Osteocyte (in vitro differentiated cells): ENCODE measurements at places on chromosomes 3 and 15. TPM values are rescaled to one million over a fixed set of nuclear protein-coding genes. Genes with fewer than 3 reads are reported as not detected.

GRCh38 chr3:197555281-197556261 is at the start of gene BDH1:
Gene BDH1 (minus strand): TSS chr3:197555968. CDS start chr3:197546443, 9,525 bp downstream.
- peak within 1 kb of the TSS; percentile 83 for H3K4me3 ChIP-seq
- peaks cover 32% of the 10 kb centered on the region for H3K27me3 ChIP-seq
- peak within 1 kb of the TSS; percentile 87 for H3K27ac ChIP-seq
- no peak for DNase-seq

GRCh38 chr15:51229907-51230330 is 108.5 kb downstream of the CYP19A1 start:
- DNase-seq: no peak
- no peaks in the 10 kb centered on the region for H3K27me3 ChIP-seq
- H3K4me3 ChIP-seq: no peak overlapping the region

DNA sequence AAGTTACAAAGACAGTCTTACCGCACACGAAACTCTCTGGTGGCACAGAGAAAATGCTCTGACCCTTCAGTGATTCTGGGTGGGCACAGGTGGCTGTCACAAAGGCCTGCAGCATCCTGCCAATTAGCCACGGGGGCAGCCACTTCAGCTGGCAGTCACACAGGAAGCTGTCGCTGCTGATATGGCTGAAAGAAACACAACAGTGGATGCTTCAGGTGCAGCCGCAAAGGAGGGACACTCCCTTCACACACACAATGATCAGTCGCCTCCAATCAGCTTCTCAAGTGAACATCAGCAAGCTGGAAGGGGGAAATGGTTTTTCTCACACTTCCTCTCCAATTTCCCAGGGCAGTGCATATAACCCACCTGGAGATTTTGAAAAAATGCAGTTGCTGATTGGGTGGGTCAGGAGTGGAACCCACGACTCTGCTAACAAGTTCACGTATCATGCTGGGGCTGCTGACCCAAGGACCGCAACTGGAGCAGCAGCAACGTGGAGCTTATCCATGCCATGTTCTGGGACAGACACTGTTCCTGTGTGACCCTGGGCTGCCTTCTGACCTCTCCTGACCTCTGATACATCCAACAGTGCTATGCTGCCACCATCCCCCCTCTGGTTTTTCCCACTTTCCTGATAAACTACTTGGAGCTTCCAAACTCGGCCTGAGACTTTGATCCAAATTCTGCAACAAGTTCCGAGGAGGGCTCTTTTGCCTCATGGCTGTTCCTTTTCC is 106.6 kb downstream of the LRIG1 start:
- no peak for DNase-seq
- peak overlapping the region; percentile 91 for H3K27ac ChIP-seq
- H3K36me3 ChIP-seq: peaks cover 55% of the 10 kb centered on the region
- H3K4me1 ChIP-seq: peaks cover 63% of the 10 kb centered on the region

DNA sequence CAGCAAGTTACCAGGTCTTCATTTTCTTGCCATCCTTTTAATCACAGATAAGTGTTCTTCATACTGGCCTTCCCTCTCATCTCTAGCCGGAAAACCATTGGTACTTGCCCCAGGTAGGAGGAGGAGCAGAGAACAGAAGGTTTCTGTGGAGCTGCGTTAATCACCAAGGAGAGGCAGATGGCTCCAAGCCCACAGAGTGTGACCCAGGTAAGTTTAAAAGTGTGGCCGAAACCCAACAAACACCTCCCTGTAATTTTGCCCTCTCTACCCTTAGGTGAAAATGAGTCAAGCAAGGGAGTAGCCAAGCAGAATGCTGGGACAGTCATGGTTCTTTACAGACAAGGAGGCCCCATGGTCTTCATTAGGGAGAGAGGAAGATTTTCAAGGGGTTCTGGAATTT is 37.3 kb downstream of the NFKBIZ start:
- H3K36me3 ChIP-seq: no peaks in the 10 kb centered on the region
- DNase-seq: no peak
- H3K27ac ChIP-seq: no peak overlapping the region
- no peak overlapping the region for H3K4me3 ChIP-seq
- no peaks in the 10 kb centered on the region for H3K4me1 ChIP-seq
- H3K27me3 ChIP-seq: no peaks in the 10 kb centered on the region

GRCh38 chr15:70376929-70377691 is 279.4 kb upstream of the TLE3 start:
- H3K4me3 ChIP-seq: peak overlapping the region; percentile 19
- H3K4me1 ChIP-seq: peaks cover 18% of the 10 kb centered on the region

GRCh38 chr15:80563372-80563997 is 131.6 kb upstream of the ABHD17C start:
- no peaks in the 10 kb centered on the region for H3K27me3 ChIP-seq
- H3K4me3 ChIP-seq: peak overlapping the region; percentile 38
- peaks cover 63% of the 10 kb centered on the region for H3K4me1 ChIP-seq
- peaks cover 50% of the 10 kb centered on the region for H3K36me3 ChIP-seq
- DNase-seq: peak; percentile 64
- H3K27ac ChIP-seq: peak overlapping the region; percentile 0

GRCh38 chr3:195769551-195769950 is 42.2 kb downstream of the MUC4 start:
- no peak overlapping the region for H3K4me3 ChIP-seq
- H3K27ac ChIP-seq: no peak overlapping the region
- no peaks in the 10 kb centered on the region for H3K27me3 ChIP-seq
- no peak for DNase-seq
- no peaks in the 10 kb centered on the region for H3K36me3 ChIP-seq
- no peaks in the 10 kb centered on the region for H3K4me1 ChIP-seq

DNA sequence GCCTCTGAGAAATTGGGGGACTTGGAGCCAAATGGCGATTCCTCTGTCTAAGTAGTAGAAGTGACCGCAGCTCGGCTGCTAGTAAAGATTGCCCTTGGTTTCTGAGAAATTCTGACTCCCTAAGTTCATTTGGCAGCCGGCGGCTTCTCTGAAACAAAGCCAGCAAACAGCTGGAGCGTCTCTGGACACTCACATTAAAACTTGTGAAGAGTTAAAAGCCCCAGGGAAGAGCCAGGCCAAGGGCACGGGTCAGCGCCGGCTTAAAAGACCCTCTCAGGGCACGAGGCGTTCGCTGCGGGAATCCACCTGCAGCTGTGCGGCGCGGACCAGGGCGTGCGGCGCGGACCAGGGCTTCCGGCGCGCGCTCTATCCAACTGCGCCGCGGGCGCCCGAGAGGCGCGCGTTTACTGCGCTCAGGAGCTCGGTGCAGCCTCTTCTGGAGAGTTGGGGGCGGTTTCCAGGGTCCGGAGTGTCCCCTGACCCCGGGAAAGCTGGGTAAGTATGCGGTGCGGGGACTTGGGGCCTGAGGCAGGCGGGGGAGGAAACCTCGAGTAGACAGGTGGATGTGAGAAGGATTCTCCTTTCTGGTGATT is at the start of gene COL6A5:
Gene COL6A5 (plus strand): TSS at position 186 of the 593 bp plus-strand sequence. CDS start 27,967 bp downstream, outside the sequence.
- H3K27ac ChIP-seq: no peak within 1 kb of the TSS
- no peak within 1 kb of the TSS for H3K4me3 ChIP-seq
- no peak for DNase-seq
- H3K27me3 ChIP-seq: peaks cover 35% of the 10 kb centered on the region

DNA sequence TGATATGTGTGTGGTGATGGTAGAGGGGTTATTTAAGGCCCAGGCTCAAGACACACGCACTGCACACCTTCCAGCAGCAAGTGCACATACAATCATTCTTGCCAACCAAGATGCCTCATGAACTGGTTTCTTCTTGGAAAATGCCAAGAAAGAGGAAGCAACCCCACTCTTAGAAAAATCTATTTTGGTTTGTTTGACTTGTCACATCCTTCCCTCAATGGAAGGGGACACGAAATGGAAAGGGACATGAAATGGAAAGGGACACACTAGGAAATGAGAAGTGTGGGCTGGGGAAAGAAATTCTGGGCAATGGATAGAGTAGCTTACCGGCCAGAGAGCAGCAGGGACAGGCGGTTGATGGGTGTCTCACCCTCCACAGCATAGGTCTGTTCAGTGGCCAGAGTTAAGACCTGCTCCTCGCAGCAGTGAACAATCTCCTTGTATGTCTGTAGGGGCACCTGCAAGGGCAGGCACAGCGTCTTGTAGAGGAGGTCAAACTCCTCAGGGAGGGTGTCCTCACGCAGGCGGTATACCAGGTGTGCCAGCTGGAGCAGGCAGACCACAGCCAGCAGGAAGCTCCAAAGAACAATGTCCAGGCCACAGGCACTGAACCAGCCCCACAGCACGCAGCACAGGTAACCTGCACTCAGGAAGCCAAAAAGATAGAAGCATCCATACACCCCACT is 640 bp downstream of the POPDC2 start:
- H3K36me3 ChIP-seq: no peaks in the 10 kb centered on the region
- no peak overlapping the region for H3K27ac ChIP-seq
- DNase-seq: no peak
- H3K4me3 ChIP-seq: no peak overlapping the region
- peaks cover 10% of the 10 kb centered on the region for H3K4me1 ChIP-seq
- H3K27me3 ChIP-seq: no peaks in the 10 kb centered on the region

DNA sequence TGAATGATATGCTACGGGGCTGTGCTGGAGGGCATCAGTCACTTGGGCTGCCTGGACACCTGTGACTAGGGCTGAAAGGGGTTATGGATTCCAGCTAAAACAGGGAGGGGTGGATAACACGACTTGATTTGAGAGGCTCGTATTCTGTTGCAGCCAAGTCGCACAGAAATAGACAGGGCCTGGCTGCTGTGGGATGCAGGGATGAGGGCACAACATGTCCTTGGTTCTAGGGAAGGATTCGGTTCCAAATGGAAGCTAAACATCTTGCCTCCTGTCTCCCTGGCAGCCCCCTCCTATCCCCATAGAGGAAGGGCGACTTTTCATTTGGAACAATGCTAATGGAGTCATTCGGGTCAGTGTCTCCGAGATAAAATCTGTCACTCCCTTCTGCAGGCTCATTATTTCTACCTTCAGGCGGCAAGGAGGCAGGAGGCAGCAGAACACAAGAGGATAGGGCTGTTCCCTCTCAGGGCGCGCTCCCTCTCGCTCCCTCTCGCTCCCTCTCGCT is 433.8 kb upstream of the RBMS3 start:
- H3K4me1 ChIP-seq: no peaks in the 10 kb centered on the region
- peaks cover 12% of the 10 kb centered on the region for H3K27me3 ChIP-seq
- H3K36me3 ChIP-seq: no peaks in the 10 kb centered on the region
- no peak overlapping the region for H3K27ac ChIP-seq
- DNase-seq: no peak

GRCh38 chr3:43874731-43875130 is 184.0 kb downstream of the ABHD5 start:
- H3K4me1 ChIP-seq: peaks cover 67% of the 10 kb centered on the region
- no peak overlapping the region for H3K27ac ChIP-seq
- DNase-seq: peak; percentile 34

- H3K4me3 ChIP-seq: no peak overlapping the region
- peaks cover 4% of the 10 kb centered on the region for H3K27me3 ChIP-seq
Observed at GRCh38 chr3:65196663-65197062, 508.9 kb upstream of the ADAMTS9 start.

- H3K36me3 ChIP-seq: no peaks in the 10 kb centered on the region
- no peaks in the 10 kb centered on the region for H3K4me1 ChIP-seq
- DNase-seq: no peak
- H3K27me3 ChIP-seq: peaks cover 3% of the 10 kb centered on the region
Observed at GRCh38 chr3:133274477-133274876, 125.4 kb upstream of the BFSP2 start.

- H3K4me1 ChIP-seq: peaks cover 91% of the 10 kb centered on the region
- DNase-seq: no peak
- H3K4me3 ChIP-seq: no peak overlapping the region
- peak overlapping the region; percentile 83 for H3K27ac ChIP-seq
- H3K36me3 ChIP-seq: peaks cover 81% of the 10 kb centered on the region
Observed at GRCh38 chr3:99690761-99691369, 52.5 kb downstream of the COL8A1 start.

DNA sequence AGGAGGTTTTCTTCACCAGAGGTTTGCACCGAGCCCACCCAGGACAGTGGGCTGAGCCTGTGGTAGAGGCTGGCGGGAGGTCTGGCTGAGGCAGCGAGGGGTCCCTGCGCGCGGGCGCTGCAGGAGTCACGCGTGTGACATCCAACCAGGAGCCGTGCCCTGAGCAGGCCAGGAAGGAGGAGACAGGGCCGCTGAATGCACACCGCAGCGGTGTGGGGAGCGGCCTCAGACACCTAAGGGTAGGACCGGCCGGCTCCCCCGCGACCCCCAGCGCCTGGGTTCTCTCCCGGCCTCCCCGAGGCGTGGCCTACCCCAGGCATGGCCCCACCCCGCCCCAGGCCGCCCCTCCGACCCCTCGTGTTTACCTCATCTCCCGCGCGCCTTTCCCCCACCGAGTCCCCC is 412 bp downstream of the SLC41A3 start:
- H3K27ac ChIP-seq: peak overlapping the region; percentile 64
- peak overlapping the region; percentile 85 for H3K4me3 ChIP-seq
- no peaks in the 10 kb centered on the region for H3K27me3 ChIP-seq

DNA sequence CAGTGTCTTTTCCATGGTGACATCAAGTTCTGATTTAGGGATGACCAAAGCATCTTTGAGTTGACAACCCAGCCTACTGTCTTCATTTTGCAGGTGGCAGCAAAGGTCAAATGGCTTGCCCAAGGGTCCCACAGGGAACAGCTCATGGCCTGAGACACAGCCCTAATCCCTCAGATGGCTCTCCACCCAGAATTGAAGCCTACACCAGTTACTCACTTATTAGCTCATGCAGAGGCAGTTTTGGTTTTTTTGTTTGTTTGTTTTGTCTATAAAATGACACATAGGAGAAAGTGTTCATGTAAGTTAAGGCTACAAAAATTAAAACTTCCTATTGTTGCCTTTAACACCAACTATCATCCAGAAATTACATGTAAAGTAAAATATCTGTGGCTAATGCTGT is 167.9 kb downstream of the OSBPL10 start:
- H3K4me3 ChIP-seq: no peak overlapping the region
- no peak for DNase-seq
- no peaks in the 10 kb centered on the region for H3K36me3 ChIP-seq

Gene GOLGA8T
- total RNA-seq: 0.94 TPM in 1 of 2 replicates, not detected in the other

Gene ZNF35
- total RNA-seq: 13.7 and 13.9 TPM in 2 replicates

Gene MINDY2
- 15.1 and 18.6 TPM in 2 replicates for total RNA-seq

Gene REC114
- total RNA-seq: not detected in 2 replicates

Gene MYEF2
- 26.4 and 27.4 TPM in 2 replicates for total RNA-seq

Gene AP3B2
- 0.51 TPM in 1 of 2 replicates, not detected in the other for total RNA-seq

Gene CCR3
- total RNA-seq: not detected in 2 replicates
